ENCODE measurements at places on chromosomes 2 and 18. TPM values are rescaled to one million over a fixed set of nuclear protein-coding genes. Genes with fewer than 3 reads are reported as not detected.

GRCh38 chr2:637406-637776 lies 39.8 kb downstream of the TMEM18 start:
- no peak overlapping the region for H3K4me3 ChIP-seq
- no peak for DNase-seq
- peaks cover 13% of the 10 kb centered on the region for H3K27me3 ChIP-seq
- peaks cover 6% of the 10 kb centered on the region for H3K4me1 ChIP-seq

GRCh38 chr18:49251451-49251850 lies 209.0 kb downstream of the DYM start:
- H3K36me3 ChIP-seq = peaks cover 21% of the 10 kb centered on the region
- no peak overlapping the region for H3K27ac ChIP-seq
- H3K4me1 ChIP-seq = peaks cover 5% of the 10 kb centered on the region
- DNase-seq = no peak
- no peak overlapping the region for H3K4me3 ChIP-seq

OSBPL1A gene
- 50.3 TPM for total RNA-seq

DNA sequence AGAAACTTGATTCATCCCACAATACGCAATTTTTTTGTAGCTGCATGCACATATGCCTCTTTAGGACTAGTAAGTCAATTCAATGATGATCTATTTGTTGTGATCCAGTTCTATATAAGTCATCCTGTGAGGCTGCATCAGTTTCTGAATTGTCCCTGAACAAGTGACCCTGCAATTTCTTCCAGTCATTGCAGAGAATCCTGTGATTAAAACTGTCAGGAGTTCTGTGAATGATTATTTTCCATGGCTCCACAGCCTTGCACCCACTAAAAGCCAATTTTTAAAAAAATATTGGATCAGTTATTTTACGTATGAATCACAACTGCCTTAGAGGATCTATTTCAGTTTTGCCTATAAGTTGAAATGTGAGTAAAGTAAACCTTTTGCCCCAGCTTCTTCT lies 1585.0 kb upstream of the ACVR2A start:
- no peaks in the 10 kb centered on the region for H3K27me3 ChIP-seq
- H3K4me1 ChIP-seq = no peaks in the 10 kb centered on the region
- no peak for DNase-seq
- H3K36me3 ChIP-seq = no peaks in the 10 kb centered on the region
- no peak overlapping the region for H3K4me3 ChIP-seq

- no peak overlapping the region for H3K27ac ChIP-seq
- no peaks in the 10 kb centered on the region for H3K36me3 ChIP-seq
- H3K27me3 ChIP-seq = no peaks in the 10 kb centered on the region
- no peak overlapping the region for H3K4me3 ChIP-seq
- no peaks in the 10 kb centered on the region for H3K4me1 ChIP-seq
Observed at GRCh38 chr2:191923652-191923997, 76.7 kb upstream of the CAVIN2 start.

NYAP2 gene
- not detected for total RNA-seq

LOXHD1 gene
- total RNA-seq = 0.19 TPM

BMP10 gene
- 5.9 TPM for total RNA-seq

DNA sequence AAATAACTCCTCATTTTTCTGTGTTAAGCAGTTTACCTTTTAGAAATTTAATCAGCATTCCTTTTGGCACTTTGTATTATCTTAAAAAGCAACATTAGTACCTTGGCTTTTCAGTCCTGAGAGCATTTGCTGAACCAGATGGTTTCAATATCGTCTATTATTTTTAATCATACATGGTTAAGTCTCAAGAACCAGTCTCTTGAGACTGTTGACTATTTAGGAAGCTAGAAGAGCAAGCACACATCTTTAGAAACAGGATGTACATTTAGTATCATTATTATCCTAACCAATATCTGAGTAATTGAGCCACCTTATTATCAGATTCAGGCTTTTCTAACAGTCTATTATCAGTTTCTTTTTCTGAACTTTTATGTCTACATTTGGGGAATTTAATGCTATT lies 28.2 kb upstream of the ZEB2 start:
- H3K4me1 ChIP-seq = no peaks in the 10 kb centered on the region
- no peaks in the 10 kb centered on the region for H3K27me3 ChIP-seq
- no peak overlapping the region for H3K27ac ChIP-seq
- H3K36me3 ChIP-seq = no peaks in the 10 kb centered on the region

DNA sequence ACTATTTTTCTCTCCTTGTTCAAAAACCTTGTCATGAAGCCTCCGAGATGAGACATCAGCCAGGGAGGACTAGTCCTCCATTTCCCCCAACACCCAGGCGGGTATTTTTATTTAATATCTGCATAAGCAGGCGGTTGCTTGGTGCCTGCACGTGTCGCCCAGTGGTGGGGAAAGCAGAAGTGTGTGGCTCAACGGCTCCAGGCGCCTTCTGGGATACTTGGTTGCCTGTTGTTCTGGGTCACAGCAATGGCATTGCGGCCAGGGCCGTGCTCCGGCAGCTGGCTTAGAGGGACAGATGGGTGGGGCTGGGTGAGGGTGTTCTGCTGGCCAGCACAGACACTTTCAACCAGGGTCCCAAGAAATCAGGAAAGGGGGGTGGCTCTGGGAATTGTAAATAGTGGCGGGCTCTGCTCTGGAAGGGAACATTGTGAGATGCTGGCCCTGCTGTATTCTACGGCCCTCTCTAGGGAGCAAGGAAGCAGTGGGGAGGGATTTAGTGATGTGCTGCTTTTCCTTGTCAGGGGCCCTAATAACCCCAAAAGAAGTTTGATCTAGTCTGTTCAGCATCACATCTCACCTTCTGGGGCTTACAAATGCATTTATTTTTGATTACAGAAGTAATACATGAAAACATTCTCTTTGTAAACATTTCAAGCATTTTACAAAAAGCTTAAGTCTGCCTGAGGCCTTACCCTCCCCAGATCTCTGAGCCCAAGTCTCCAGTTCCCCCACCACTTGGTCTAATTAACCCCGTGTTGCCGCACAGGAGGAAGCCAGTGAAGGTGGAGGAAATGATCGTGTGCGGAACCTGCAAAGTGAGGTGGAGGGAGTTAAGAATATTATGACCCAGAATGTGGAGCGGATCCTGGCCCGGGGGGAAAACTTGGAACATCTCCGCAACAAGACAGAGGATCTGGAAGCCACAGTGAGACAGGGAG lies 1.1 kb downstream of the VAMP8 start:
- H3K4me1 ChIP-seq = peaks cover 22% of the 10 kb centered on the region
- H3K4me3 ChIP-seq = peak overlapping the region; percentile 36
- peak overlapping the region; percentile 50 for H3K27ac ChIP-seq
- no peaks in the 10 kb centered on the region for H3K36me3 ChIP-seq

CTNNA2 gene
- total RNA-seq = not detected

CRYGD gene
- not detected for total RNA-seq

GRCh38 chr18:43170586-43170985 lies 55.1 kb upstream of the RIT2 start:
- no peak overlapping the region for H3K4me3 ChIP-seq
- H3K27ac ChIP-seq = no peak overlapping the region
- DNase-seq = no peak
- no peaks in the 10 kb centered on the region for H3K4me1 ChIP-seq
- no peaks in the 10 kb centered on the region for H3K36me3 ChIP-seq

GREB1L gene
- total RNA-seq = 21.5 TPM

CARF gene
- total RNA-seq = 2.2 TPM

Data from heart left ventricle (tissue), 16 donors.